ENCODE measurements at places on chromosomes 3 and 15.

DNA sequence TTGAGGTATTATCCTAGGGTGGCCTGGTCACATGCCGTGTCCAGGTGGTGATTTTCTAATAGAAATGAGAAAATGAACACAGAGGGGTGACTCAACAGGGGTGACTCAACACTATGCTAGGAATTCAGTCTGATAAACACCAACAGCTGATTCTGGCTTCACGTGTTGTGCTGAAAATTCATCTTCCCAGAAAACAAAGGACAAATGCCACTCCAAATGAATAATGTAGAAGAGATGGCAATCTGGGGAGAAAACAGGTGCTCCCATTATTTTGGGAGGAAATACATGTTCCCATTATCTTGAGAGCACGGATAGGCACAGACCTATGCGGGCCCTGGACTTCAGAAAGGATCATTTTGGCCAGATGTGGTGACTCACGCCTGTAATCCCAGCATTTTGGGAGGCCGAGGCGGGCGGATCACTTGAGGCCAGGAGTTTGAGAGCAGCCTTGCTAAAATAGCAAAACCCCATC is 101.2 kb upstream of the MEX3B start:
- DNase-seq: no peak

- no peak for DNase-seq
Observed at GRCh38 chr3:81492040-81492439, 269.4 kb downstream of the GBE1 start.

GRCh38 chr3:120550546-120550945 is 45.6 kb upstream of the NDUFB4 start:
- no peak for DNase-seq

GRCh38 chr15:85302271-85302670 is 78.1 kb upstream of the AKAP13 start:
- DNase-seq: no peak

DNA sequence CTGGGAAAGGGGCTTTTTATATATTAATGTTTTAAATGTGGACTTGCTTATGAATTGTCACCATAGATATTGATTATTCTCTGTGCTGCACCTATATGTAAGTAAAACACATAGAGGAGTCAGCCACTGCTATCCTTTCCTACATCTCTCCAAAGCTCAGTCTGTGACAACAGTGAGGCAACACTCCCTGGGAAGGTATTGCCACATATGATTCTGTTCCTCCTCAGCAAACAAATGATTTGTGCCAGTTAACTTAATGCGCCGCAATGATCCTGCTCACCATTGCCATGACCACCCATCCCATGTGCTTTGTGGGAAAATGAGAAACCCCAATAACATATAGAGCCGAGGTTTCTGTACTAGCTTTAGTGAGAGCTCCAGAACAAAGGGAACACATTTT is 75.1 kb upstream of the FBN1 start:
- DNase-seq: peak; percentile 66

DNA sequence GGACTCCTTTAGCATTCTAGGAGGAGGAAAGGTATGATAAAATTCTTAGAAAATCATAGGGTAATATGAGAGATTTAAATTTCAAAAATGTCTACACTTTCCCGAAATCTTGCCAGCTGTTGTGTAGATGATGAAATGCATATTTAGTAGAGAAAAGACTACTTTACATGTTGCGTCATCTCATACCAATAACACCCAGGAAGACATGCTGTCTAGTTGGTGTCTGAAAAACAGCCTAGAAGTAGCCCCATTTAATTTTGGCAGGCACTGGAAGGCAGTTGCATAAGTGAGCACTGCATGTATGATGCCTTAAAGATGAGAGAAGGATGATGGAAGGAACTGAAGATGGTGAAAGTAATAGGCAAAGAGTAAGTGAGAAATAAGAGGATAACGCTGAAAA is 310.5 kb upstream of the TPM1 start:
- no peak for DNase-seq

DNA sequence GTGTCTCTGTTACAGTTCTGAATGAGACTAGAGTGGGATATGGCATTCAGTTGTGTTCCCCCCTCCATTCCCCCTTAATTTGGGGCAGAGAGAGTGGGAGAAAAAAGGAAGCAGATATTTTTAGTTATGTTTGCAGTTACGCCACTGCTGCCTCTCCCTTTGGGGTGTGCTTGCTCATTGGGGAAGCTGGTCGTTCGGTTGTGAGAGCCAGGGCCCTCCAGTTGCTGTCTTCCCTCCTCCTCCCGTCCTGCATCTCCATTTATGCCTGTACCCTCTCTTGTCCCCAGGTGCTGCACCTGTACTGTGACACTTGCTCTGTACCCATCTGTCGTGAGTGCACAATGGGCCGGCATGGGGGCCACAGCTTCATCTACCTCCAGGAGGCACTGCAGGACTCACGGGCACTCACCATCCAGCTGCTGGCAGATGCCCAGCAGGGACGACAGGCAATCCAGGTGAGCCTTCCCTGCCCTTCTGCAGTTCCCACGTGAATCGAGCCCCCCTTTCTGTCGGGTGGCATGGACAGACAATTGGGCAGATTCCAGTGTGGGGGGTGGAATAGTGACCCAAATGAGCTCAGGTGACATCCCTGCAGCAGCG is 55.8 kb downstream of the TRIM71 start:
- DNase-seq: no peak

GRCh38 chr3:175608911-175609310 is 749.8 kb downstream of the NAALADL2 start:
- DNase-seq: no peak

GRCh38 chr3:129101370-129102138 is 20.1 kb downstream of the RAB43 start:
- DNase-seq: no peak

- DNase-seq: no peak
Observed at GRCh38 chr3:123632161-123632655, 47.4 kb upstream of the HACD2 start.

- DNase-seq: no peak
Observed at GRCh38 chr3:105511031-105511430, 144.3 kb downstream of the ALCAM start.

- DNase-seq: no peak
Observed at GRCh38 chr15:48370460-48370859, 39.2 kb downstream of the DUT start.

GRCh38 chr3:184290331-184290730 is 8.7 kb upstream of the PSMD2 start:
- no peak for DNase-seq

GRCh38 chr15:74790080-74790916 is 8.4 kb downstream of the CSK start:
- no peak for DNase-seq

DNA sequence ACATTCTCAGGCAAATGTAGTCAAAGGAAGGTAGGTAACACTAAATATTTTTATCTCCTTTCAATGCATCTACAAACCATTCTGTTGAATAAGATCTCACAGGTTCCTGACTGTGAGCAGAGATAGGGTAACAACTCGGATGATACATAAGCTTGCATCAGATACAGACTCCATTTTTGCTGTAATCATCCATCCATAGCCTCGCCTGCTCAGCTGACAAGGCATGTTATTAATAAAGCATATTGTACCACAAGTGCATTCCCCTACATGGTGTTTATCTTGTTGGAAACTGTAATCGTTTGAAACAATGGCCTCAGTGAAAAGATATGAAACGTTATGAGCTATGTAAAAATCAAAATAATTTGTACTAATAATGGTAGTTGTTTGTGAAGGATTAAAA is 35.4 kb upstream of the TCF12 start:
- no peak for DNase-seq

- DNase-seq: peak; percentile 85
Observed at GRCh38 chr15:49946681-49947080, 172.4 kb downstream of the ATP8B4 start.

DNA sequence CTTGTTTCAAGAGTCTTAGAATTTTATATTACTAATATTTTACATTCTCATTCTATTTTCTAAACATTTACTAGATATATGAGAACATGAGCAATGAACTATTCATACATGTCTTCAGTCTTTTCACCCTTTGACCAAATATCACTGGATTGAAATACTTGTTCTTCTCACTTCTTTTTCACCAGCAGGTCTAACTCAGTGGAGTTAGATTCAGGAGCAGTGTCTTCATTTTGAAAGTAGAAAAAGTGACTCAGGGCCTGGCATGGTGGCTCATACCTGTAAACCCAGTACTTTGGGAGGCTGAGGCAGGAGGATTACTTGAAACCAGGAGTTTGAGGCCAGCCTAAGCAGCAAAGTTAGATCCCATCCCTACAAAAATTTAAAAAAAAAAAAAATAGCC is 70.8 kb downstream of the USP13 start:
- no peak for DNase-seq

DNA sequence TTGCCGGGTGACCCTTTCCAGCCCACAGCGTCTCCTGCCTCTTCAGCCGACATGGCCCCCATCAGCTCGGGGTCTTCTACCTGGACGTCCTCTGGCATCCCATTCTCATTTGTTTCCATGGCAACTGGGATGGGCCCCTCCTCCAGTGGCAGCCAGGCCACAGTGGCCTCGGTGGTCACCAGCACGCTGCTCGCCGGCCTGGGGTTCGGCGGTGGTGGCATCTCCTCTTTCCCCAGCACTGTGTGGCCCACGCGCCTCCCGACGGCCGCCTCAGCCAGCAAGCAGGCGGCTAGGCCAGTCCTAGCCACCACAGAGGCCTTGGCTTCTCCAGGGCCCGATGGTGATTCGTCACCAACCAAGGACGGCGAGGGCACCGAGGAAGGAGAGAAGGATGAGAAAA is 170.2 kb downstream of the FEZF2 start:
- DNase-seq: no peak

GRCh38 chr3:161800985-161801559 is 304.5 kb downstream of the OTOL1 start:
- DNase-seq: no peak

DNA sequence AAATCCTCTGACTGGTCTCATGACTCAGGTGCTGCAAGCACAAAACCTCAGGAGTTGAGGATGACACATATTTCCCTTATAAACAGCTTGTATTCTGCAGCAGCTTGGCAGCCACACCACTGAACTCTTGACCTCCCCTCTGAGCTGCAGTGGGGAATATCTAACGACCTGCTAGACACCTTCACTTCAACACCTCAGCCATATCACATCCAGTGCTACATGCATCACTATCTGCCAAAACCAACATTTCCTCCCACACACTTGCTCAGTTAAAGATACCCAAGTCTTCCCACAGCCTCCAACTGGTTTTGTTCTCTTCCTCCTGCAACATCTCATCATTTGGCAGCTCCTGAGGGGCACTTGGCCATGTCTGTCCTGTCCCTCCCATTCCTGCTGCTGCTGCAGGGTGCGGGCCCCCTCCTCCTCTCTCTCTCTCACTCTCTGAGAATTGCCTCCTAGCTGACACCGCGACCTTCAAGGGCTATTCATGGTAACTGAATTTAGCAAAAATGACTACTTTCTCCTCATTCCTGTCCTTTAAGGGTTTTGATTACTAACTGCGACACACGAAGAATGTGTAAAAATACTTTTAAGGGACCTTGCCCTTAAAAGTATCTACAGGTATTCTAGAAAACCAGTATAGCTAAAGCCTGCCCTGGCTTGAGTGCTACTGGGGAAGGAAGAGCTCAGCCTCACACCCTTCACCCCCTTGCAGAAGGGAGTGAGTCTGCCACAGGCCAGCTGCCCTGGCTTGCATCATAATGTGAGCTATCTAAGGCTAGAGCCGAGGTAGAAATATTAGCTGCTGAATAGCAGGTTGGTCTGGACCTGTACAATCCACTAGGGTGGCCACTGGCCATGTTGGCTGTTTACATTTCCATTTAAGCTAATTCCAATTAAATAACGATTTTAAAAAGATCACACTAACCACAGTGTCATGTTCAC is 5.0 kb upstream of the CCR9 start:
- no peak for DNase-seq

DNA sequence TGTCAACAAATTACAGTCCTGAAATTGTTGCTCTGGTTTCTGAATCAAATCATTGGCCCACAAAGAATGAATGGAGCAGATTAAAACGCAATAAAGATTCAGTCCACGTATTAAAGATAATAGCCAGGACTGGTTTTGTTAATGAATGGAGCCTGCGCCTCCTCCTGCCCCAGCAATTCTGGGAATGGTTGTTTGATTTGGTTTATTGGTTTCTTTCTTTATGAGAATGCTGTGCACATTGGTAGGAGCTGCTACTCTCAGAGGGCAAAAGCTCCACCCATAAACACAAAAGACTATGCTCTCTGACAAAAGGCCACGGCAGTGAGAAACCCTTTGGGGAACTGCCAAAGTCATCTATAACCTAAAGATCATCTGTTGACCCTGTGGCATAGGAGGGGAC is 261.1 kb downstream of the ABHD5 start:
- no peak for DNase-seq

GRCh38 chr15:54288049-54288448 is 309.8 kb downstream of the UNC13C start:
- no peak for DNase-seq

DNA sequence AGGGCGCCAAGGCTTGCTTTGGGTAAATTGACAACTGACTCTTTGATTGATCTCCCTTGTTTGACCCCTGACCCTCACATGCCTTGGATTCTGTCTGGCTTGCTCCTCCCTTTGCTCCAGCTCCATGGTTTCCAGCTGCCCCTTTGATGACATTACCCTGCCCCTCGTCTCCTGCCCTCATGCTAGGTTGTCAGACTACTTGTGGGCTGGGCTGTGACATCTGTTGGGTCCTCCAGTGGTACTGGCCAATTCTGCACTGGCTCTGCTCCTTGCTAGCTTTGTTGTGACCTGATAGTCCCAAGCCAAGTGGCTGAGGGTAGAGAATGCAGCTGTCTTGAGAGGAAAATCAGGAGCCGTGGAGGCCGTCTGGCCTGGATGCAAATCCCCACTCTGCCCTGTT is 6.2 kb downstream of the THSD4 start:
- DNase-seq: no peak

- DNase-seq: no peak
Observed at GRCh38 chr3:132435911-132436425, 18.7 kb downstream of the DNAJC13 start.

- DNase-seq: no peak
Observed at GRCh38 chr15:81433462-81433861, 59.4 kb upstream of the TMC3 start.

- peak; percentile 74 for DNase-seq
Observed at GRCh38 chr15:79184465-79184892, 93.9 kb upstream of the RASGRF1 start.

GRCh38 chr3:51391566-51392354 is 675 bp downstream of the RBM15B start:
- no peak for DNase-seq

- DNase-seq: no peak
Observed at GRCh38 chr3:51703068-51703760, 3.7 kb upstream of the GRM2 start.

GRCh38 chr3:84140631-84141030 is 818.2 kb upstream of the CADM2 start:
- DNase-seq: no peak

- DNase-seq: peak; percentile 70
Observed at GRCh38 chr3:107524841-107525643, 2.3 kb downstream of the BBX start.

DNA sequence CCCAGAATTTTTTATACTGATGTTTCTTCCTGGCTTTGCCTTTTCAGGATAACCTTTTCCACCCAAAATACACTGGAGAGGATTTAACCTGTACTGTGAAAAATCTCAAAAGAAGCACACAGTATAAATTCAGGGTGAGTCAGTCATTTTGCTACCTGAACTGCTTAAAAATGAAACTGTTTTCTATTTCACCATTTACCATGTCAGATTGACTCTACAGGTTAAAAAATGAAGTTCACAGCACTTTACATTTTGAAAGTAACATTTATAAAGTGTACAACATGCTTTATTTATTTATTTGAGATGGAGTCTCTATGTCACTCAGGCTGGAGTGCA is 115.2 kb downstream of the GHSR start:
- DNase-seq: no peak

- DNase-seq: no peak
Observed at GRCh38 chr3:87076946-87077345, 86.0 kb upstream of the VGLL3 start.
